ENCODE measurements at places on chromosomes 5 and 9.

- DNase-seq = peak; percentile 66
Observed at GRCh38 chr9:97900738-97901565, 21.3 kb downstream of the TRMO start.

DNA sequence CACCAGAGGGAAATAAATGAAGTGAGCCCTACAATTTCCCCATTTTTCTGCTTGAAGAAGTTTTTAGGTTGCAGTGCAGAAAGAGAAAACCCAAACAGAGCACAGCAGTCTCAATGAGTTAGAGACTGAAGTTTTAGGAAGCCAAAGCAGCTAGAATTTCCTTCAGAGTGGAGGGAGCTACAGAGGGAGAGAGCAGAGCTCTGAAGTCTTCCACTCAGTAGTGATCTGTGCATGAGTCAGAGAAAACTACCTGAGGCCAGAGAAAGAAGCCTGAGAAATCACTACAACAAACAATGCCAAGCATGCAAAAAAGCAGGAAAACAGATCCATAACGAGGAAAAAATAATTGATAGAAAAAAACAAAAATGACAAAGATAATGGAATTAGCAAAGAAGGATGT is 17.9 kb upstream of the NDUFB6 start:
- DNase-seq = no peak

GRCh38 chr5:52623291-52623690 is 164.4 kb upstream of the ITGA1 start:
- no peak for DNase-seq

DNA sequence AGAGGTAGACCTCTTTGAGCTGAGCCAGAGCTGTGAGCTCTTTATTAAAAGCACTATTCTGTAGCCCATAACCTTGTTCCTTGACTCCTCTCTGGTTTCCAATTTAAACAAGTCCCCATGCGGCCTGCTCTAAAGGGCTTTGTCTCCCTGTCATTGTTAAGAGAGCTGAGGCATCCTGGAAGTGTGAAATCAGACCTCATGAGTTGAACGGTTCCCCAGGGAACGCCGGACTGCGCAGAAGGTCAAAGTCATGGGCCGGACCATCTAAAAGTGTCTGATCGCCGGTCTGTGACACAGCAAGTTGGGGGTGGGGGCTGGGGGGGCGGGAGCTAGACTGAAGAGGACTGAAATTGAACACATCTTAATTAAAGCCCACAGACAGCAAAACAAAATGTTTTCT is 265.8 kb downstream of the SLF1 start:
- DNase-seq = peak; percentile 26

- no peak for DNase-seq
Observed at GRCh38 chr5:167993771-167994170, 297.7 kb upstream of the WWC1 start.

DNA sequence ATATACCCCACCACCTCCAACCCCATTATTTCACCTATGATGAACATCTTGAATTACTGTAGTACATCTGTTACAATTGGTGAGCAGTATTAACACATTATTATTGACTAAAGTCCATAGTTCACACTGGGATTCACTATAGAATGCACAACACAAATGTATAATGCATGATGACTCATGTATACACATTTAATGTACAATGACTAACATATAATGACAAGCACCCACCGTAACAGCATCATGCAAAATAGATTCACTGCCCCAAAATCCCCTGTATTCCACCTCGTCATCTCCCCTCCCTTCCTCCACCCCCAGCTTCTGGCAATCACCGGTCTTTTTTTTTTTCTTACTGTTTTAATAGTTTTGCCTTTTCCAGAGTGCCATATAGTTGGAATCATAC is 47.1 kb upstream of the NEK6 start:
- no peak for DNase-seq

DNA sequence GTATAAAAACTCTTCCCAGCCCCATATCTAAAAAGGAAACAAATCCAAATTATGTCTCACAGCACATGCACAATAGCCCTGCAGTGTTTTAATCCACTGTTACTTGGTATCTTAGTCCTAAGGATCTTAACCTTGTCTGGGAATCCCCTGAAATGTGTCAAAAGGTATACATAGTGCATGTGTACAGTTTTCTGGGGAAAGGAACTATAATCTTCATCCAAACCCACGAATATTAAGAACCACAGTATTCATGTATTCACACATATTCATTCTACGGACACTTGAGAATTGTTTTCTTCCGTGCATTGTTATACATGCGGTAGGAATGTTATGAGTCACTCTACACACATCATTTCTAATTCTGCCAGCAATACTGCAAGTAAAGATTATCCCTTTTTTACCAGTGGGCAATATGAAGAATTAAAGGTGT is 47.8 kb upstream of the SNX2 start:
- DNase-seq = no peak

GRCh38 chr5:11407556-11408145 is 496.6 kb downstream of the CTNND2 start:
- DNase-seq = peak; percentile 39

GRCh38 chr5:50832657-50833284 is 166.3 kb downstream of the PARP8 start:
- DNase-seq = no peak

GRCh38 chr5:14593326-14594021 is 11.9 kb downstream of the OTULINL start:
- no peak for DNase-seq

GRCh38 chr5:150734579-150735384 is 24.0 kb downstream of the DCTN4 start:
- no peak for DNase-seq

DNA sequence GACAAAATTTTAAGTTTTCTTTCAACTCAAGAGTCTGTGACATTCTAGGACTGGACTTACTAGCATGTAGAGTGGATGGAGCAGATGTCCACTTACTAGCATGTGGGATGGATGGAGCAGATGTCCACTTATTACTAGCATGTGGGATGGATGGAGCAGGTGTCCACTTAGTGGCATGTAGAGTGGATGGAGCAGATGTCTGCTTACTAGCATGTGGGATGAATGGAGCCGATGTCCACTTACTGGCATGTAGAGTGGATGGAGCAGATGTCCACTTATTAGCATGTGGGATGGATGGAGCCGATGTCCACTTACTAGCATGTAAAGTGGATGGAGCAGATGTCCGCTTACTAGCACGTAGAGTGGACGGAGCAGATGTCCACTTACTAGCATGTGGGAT is 2.4 kb downstream of the SLC36A1 start:
- no peak for DNase-seq

DNA sequence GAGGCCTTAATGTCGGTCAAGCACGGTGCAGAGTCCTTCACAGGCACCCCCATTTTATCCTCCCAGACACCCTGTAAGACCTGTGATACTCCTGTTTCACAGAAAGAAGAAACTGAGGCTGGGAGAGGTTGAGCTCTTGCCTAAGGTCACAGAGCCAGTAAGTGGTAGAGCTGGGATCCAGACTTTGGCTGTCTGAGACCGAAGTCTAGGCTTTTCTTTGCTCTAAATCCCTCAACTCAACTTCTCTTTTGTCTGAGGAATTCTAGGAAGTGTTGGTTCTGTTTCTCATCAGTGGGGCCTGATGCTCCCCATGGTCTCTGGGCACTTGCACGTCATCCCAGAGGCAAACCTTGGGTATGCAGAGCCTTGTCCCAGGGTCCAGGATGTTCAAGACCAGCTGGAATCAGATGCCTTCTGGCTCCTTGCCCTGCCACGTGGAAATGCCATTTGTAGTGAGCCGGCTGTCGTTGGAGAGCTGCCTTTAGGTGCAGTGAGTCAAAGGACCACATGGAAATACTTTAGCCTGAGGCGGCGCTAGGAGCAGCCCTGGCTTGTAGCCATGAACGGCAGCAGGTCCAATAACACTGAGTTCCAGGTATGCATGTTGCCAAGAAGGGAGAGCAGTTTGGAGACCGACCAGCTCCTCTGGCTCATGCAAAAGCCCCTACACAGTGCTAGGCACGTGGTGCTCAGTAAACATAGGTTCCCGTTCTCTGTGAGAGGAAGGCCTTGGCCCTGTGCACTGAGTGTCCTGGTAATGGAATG is 9.2 kb downstream of the DCANP1 start:
- DNase-seq = peak; percentile 68

DNA sequence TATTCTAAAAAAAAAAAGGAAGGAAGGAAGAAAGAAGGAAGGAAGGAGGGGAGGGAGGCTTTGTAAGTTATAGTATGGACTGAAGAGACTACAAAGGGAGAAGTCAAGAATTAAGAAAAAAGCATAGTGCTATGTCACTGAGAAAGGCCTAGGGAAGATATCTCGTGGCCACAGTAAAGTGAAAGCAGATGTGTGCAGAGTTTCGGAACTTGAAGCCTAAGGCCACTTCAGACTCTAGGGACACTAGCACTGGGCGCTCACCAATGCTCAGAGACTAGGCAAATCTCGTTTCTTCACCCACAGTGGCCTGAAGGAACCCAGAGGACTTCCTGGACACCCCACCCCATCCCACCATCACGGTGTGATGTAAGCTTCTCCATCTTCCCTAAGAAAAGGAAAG is 181.4 kb upstream of the TRPM3 start:
- no peak for DNase-seq

- peak; percentile 20 for DNase-seq
Observed at GRCh38 chr9:127927201-127927987, 3.2 kb downstream of the PIP5KL1 start.

DNA sequence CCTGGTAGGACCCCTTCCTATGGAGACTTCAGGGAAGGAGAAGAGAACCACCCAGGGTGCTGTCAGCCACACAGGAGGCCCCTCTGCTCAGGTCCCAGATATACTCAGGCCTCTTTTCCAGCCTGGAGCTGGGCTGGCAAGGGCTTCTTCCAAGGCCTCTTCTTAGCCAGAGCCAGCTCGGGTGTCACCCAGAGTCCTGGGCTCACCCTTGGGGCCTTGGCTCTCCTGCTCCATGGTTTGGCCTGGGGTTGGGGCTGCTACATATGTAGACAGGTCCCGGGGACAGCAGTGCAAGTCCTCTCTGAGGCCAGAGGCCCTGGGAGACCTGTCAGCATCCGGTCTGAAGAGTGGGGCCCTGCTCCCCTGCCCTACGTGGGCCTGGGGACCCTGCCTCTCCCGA is 22.8 kb downstream of the PAEP start:
- no peak for DNase-seq

Data from NCI-H2081 (cell line).